ENCODE measurements at places on chromosomes 1 and 21. TPM values are rescaled to one million over a fixed set of nuclear protein-coding genes. Genes with fewer than 3 reads are reported as not detected.

Gene MROH7
- total RNA-seq: 10.5 TPM

- DNase-seq: no peak
These were observed 4.9 kb upstream of the ABCD3 start for GRCh38 chr1:94413311-94413710.

- DNase-seq: no peak
These were observed 659 bp downstream of the FAF1 start for GRCh38 chr1:50959303-50959912.

GRCh38 chr1:72286401-72286800 lies 4.1 kb upstream of the NEGR1 start:
- no peak for DNase-seq

GRCh38 chr1:216824511-216824910 lies 101.3 kb upstream of the ESRRG start:
- no peak for DNase-seq

- DNase-seq: no peak
These were observed 5.8 kb upstream of the TGFB2 start for GRCh38 chr1:218339267-218339831.

GRCh38 chr1:212313616-212314015 lies 28.4 kb downstream of the PPP2R5A start:
- no peak for DNase-seq

DNA sequence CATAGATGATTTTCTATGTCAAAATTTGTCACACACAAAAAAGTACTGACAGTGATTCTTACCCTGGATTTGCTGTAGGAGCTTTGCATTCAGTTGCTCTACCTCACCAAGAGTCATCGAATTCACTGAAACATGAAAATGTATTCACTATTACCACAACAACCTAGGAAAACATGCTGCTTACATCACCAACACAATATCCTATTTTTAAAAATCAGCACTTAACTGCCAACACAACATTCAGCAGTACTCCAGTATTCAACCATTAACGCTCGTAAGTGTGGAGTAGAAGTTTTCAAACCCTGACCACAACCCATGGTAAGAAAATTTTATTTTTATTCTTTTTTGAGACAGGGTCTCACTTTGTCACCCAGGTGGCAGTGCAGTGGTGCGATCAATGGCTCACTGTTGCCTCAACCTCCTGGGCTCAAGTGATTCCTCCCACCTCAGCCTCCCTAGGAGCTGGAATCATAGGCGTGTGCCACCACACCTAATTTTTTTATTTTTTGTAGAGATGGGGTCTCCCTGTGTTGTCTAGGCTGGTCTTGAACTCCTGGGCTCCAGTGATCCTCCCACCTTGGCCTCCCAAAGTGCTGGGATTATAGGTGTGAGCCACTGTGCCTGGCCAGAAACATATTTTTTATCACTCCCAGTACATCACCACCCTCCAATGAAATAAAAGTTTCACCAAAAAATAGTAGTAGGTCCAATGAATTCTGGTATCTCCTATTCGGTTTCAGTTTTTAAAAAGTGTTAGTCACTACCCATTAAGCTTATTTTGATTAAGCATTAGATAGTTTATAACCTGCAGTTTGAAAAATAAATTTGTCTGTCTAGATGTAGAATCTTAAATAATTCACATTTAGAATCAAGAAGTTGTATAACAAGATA lies 23.8 kb downstream of the C21orf91 start:
- DNase-seq: no peak

DNA sequence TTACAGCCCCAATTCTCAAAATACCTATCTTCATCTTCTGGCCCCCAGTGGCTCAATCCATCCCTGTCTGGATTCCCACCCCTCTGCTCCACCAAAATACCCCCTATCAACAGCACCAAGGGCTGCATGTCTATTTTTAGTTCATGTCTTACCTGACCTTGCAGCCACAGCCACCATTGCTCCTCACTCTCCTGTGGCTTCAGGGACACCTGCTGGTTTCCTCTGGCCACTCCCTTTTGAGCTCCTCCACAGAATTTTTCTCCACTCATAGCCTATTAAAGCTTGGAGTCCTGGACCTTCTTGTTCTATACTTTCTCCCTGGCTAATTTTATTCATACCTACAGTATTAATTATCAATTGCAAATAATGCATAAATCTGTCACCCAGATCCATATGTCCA lies 125.3 kb upstream of the NGF start:
- no peak for DNase-seq

DNA sequence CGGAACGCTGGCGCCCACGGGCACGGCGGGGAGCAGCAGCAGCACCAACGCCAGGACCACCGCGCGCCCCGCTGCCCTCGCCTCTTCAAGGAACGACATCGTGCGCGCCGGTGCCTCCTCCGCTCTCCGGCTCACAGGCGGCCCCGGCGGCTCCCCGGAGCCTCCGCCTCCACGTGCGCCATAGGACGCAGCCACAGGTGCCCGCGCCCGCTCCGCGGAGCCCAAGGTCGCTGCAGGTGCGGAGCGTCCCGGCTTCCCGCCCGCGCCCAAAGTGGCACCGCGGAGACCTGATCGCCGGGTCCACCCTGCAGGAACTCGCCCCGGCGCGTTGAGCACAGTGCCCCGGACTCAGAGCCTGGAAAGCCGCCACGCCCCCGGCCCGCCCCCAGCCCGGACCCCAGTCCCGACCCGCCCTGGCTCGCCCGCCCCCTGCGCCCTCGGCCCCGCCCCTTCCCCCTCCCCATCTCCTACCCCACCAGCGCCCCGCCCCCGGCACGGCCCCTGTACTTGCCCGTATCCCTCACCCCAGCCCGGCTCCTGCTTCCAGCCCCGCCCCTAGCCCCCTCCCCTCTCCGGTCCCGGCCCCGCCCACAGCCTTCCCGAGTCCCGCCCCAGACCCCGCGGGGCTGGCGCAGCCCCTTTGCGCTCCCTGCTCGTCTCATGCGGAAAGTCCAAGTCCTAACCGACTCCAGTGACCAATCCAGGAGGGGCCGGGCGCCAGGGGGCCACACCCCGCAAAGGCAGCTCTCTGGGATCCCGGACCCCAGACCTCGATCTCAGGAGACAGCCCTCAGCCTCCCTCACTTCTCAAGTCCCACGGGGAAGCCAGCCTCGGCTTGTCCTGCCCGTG lies at the start of gene MEGF6:
MEGF6 (minus strand) TSS at position 339 of the 850 bp plus-strand sequence; CDS start at position 99, 240 bp downstream.
- peak; percentile 90 for DNase-seq

Data from upper lobe of left lung (tissue), 6 donors.